DND-41 (cell line): ENCODE measurements at places on chromosomes 12 and 14.
A peak's percentile ranks its signal among the peaks of the same experiment; 100 is the strongest.

- H3K27ac ChIP-seq = no peak overlapping the region
- DNase-seq = no peak
- no peaks in the 10 kb centered on the region for H3K4me1 ChIP-seq
- H3K36me3 ChIP-seq = no peaks in the 10 kb centered on the region
Measured at GRCh38 chr12:131340616-131341210, 370.2 kb upstream of the SFSWAP start.

DNA sequence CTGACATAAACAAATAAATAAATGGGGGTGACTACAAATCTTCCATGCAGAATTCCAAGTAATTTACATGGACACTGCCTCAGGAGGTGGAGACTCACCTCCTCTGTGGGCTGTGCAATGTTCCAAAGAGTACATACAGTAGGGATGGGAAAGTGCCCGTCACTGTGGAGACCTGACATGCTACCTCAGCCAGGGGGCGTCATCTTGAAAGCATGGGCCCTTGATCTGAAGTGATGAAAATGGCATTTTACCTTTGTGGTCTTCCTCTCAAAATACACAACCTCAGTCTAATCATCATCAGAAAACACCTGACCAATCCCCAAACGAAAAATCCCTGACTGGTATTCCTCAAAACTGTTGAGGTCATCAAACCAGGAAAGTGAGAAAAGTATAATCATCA is 48.4 kb downstream of the ANAPC7 start:
- H3K27me3 ChIP-seq = no peaks in the 10 kb centered on the region
- H3K27ac ChIP-seq = no peak overlapping the region
- no peak overlapping the region for H3K4me3 ChIP-seq
- H3K4me1 ChIP-seq = no peaks in the 10 kb centered on the region
- H3K36me3 ChIP-seq = peaks cover 4% of the 10 kb centered on the region; the same call in 1 of the 2 replicates
- DNase-seq = peak; percentile 29

GRCh38 chr12:127381043-127381668 is 885.8 kb upstream of the TMEM132C start:
- H3K27me3 ChIP-seq = no peaks in the 10 kb centered on the region
- H3K4me1 ChIP-seq = no peaks in the 10 kb centered on the region
- no peak overlapping the region for H3K27ac ChIP-seq
- H3K36me3 ChIP-seq = no peaks in the 10 kb centered on the region
- H3K4me3 ChIP-seq = no peak overlapping the region

- DNase-seq = no peak
- no peaks in the 10 kb centered on the region for H3K36me3 ChIP-seq
- H3K4me3 ChIP-seq = no peak overlapping the region
- no peak overlapping the region for H3K27ac ChIP-seq
Measured at GRCh38 chr14:26935733-26936132, 337.9 kb upstream of the NOVA1 start.

DNA sequence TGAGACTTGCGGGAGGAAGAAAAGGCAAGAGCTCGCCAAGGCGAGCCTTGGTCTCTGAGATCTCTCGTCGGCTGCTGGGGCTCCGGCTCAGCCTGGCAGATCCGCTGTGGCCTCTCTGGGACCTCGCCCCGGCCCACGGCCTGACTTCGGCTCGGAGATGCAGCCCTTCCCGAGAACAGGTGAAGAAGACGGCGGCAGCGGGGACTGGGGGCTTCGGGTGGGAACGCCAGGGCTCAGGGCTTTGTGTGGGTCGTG is 6.0 kb upstream of the HOXC9 start:
- no peak overlapping the region for H3K4me3 ChIP-seq
- no peak for DNase-seq
- no peaks in the 10 kb centered on the region for H3K36me3 ChIP-seq
- H3K27ac ChIP-seq = no peak overlapping the region
- peaks cover 26% of the 10 kb centered on the region for H3K4me1 ChIP-seq

DNA sequence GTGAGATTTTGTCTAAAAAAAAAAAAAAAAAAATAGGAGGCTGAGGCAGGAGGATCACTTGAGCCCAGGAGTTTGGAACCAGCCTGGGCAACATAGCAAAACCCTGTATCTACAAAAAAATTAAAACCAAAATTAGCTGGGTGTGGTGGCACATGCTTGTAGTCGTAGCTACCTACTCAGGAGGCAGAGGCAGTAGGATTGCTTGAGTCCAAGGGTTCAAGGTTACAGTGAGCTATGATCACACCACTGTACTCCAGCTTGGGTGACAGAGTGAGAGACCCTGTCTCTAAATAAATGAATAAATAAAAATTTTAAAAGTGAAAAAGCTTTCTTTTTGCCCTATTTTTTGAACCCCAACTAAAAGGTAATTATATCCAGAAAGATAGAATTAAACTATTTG is 113.6 kb downstream of the PEBP1 start:
- H3K4me1 ChIP-seq = no peaks in the 10 kb centered on the region
- no peak for DNase-seq
- no peak overlapping the region for H3K4me3 ChIP-seq
- H3K36me3 ChIP-seq = peaks cover 11% of the 10 kb centered on the region; the same call in 1 of the 2 replicates
- no peaks in the 10 kb centered on the region for H3K27me3 ChIP-seq

DNA sequence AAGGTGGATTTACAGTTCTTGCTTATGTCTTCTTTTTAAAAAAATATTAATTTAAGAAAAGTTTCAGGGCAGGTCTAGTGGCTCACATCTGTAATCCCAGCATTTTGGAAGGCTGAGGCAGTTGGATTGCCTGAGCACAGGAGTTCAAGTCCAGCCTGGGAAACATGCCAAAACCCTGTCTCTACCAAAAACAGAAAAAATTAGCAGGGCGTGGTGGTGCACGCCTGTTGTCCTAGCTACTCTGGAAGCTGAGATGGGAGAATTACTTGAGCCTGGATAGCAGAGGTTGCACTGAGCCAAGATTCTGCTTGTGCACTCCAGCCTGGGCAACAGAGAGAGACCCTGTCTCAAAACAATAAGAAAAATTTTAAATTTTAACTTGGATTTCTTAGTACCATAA is 5.4 kb upstream of the TAS2R46 start:
- no peaks in the 10 kb centered on the region for H3K27me3 ChIP-seq
- DNase-seq = no peak
- no peaks in the 10 kb centered on the region for H3K36me3 ChIP-seq

DNA sequence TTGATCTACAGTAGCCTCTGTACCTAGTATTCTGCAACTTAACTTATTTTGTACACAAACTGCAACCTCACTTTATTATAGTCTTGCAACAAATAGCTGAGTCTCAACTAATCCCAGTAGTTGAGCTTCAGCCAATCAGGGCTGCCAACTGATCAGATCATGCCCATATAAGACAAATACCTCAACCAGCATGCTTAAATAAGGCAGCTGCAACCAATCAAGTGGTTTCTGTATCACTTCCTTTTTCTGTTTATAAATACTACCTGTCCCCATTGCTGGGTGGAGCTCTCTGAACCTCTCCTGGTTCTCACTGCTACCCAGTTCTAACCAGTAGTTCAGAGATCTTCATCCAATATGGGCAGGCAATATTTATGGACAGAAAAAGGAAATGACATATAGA is 248.5 kb upstream of the FBXO33 start:
- no peak overlapping the region for H3K27ac ChIP-seq
- H3K4me3 ChIP-seq = no peak overlapping the region
- no peak for DNase-seq
- no peaks in the 10 kb centered on the region for H3K4me1 ChIP-seq

DNA sequence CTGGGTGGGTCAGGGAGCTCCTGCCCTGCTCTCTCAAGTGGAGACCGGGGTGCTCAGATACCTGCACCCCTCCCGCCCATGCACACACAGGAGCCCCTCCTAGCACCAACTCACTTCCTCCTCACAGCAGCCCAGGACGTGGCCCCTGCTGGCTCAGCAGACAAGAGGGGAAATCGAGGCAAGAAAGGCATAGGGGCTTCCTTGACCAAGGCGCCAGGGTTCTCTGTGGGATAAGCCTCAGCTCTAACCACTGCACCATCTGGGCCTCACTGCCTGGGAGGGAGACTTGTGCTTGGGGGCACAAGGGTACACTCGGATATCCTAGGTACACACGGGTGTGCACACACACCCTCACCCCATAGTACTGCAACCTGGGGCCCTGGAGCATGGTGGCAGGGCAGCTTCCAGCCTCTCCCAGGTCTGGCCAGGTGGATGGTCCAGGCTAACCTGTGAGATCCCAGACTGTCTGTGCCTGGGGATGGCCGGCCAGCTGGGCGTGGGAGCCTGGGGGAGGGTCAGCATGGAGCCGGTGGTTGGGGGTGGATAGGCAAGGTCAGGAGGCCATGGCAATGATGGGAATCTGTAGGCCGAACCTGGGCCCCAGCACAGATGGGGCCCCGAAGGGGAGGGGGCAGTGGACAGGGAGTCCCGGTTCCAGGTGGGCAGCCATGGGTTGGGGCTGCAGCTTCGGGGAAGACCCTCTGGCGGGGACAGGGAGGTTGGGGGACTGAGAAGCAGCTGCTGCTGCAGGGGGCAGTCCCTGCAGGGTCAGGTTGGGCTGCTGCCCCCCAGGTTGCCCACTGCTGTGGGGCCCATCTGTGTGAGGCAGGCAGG is 312.4 kb downstream of the TMEM121 start:
- H3K27me3 ChIP-seq = peaks cover 6% of the 10 kb centered on the region
- no peak for DNase-seq
- H3K4me3 ChIP-seq = no peak overlapping the region
- no peaks in the 10 kb centered on the region for H3K4me1 ChIP-seq
- H3K27ac ChIP-seq = no peak overlapping the region
- no peaks in the 10 kb centered on the region for H3K36me3 ChIP-seq

DNA sequence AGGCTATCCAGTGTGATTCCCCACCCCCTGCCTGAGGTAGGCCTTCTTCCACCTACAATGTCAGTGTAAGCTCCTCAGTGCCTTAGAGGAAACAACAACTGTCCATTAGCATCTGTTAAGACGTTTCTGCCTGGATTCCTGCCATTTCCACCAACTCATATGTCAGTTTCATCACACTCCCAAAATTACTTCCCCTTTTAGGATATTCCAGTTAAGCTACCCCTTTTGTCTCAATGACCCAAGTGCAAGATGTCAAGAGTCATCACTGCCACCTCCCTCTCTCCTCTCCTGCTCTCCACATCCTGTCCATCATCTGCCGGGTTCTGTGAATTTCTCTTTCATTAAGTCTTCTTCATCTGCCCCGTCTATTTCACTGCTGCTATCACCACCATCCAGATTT is 189.4 kb downstream of the DPF3 start:
- H3K4me3 ChIP-seq = no peak overlapping the region
- H3K27me3 ChIP-seq = no peaks in the 10 kb centered on the region
- H3K27ac ChIP-seq = no peak overlapping the region
- no peaks in the 10 kb centered on the region for H3K4me1 ChIP-seq

DNA sequence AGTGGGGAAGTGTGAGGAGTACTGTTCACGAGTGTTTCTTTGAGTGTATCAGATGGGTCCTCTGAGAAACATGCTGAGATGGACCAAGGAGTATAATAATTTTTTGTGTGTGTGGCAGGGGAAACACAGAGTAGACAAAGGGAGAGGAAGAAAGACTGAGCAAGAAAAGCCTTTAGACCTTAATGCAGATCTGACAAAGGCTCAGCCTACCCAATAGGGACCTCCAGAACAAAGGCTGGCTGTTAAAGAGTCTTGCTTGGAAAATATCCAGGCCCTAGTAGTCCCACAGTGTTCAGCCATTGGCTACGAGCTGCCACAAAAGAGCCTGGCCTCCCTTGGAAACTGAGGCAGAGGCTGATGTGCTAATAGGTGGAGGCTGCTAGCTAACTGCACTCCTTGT is 13.5 kb downstream of the COQ5 start:
- H3K4me1 ChIP-seq = no peaks in the 10 kb centered on the region
- H3K36me3 ChIP-seq = peaks cover 50% of the 10 kb centered on the region
- H3K27ac ChIP-seq = no peak overlapping the region
- no peak for DNase-seq

- H3K36me3 ChIP-seq = no peaks in the 10 kb centered on the region
- H3K27me3 ChIP-seq = no peaks in the 10 kb centered on the region
- peak overlapping the region; percentile 34; the same call in 1 of the 2 replicates for H3K4me3 ChIP-seq
- peaks cover 26% of the 10 kb centered on the region for H3K4me1 ChIP-seq
- DNase-seq = peak; percentile 54
Measured at GRCh38 chr14:54881761-54882401, 20.7 kb downstream of the GCH1 start.

DNA sequence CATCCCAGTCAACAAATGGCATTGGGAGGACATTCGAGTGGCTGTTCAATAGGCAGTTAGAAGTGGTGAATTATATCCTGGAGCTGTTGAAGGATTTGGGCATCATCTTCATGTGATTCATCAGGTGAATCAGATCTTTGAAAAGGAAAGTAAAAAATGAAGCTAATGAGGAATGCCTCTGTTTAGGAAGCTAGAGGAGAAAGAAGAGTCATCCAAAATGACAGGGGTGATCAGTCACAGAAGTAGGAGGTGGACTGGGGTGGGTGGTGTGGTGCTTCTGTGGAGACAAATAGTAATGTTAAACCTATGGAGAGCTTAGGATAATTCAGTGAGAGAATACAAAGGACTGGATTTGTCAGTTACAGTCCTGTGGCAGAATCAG is 32.7 kb downstream of the DIP2B start:
- H3K4me1 ChIP-seq = peaks cover 4% of the 10 kb centered on the region
- no peak for DNase-seq
- peaks cover 8% of the 10 kb centered on the region for H3K36me3 ChIP-seq
- H3K4me3 ChIP-seq = no peak overlapping the region
